ENCODE measurements at places on chromosomes 5 and 9. TPM values are rescaled to one million over a fixed set of nuclear protein-coding genes. Genes with fewer than 3 reads are reported as not detected.

Gene CDH18
- not detected for total RNA-seq

Gene SLC9A3
- total RNA-seq = 29.2 TPM

Gene MPDZ
- total RNA-seq = 4.9 TPM

Gene SAP30L
- total RNA-seq = 55.0 TPM

Gene KIF12
- 36.9 TPM for total RNA-seq

Gene FOXD4L4
- total RNA-seq = 0.27 TPM

Gene FAM221B
- not detected for total RNA-seq

Gene PCA3
- not detected for total RNA-seq

Gene TAF1L
- not detected for total RNA-seq

Gene IL5
- total RNA-seq = not detected

Gene PTTG1
- 46.8 TPM for total RNA-seq

Gene ASS1
- total RNA-seq = 410 TPM

Gene CMYA5
- 0.55 TPM for total RNA-seq

Gene SPATA31D1
- not detected for total RNA-seq

Data from mucosa of descending colon (tissue), 3 donors.